ENCODE measurements at places on chromosomes 3 and 15.

DNA sequence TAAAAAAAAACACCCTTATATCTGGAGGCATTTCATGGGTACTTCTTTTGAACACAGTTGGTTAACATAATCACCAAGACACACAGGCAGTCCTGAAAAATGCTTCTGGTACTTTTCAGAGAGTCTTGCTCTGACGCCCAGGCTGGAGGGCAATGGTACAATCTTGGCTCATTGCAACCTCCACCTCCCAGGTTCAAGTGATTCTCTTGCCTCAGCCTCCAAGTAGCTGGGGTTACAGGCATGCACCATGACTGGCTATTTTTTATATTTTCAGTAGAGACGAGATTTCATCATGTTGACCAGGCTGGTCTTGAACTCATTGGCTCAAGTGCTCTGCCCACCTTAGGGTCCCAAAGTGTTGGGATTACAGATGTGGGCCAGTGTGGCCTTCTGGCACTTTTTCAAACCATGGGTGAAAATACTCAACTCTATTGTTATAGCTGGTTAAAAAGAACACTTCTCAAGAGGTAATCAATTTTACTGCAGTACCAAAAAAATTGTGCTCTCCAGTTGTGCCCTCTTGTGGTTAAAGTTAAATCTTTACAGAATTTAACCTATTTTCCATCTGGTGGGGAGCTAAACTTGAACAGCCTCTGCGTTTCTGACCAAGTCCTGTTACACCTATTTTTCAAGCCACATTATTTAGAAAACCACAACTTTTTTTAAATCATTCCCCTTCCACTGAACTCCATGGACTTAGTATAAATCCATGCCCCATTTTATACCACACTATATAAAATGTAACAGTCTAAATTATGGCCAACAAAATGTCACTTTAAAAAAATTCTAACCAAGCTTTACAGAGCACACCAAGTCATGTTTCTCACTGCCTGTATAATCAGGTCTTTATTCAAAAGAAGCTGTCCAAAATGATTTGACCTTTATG, 1.2 kb upstream of the SNAPC5 start:
- DNase-seq, result no peak

GRCh38 chr3:192332386-192333291, 394.7 kb downstream of the FGF12 start:
- DNase-seq, result no peak

DNA sequence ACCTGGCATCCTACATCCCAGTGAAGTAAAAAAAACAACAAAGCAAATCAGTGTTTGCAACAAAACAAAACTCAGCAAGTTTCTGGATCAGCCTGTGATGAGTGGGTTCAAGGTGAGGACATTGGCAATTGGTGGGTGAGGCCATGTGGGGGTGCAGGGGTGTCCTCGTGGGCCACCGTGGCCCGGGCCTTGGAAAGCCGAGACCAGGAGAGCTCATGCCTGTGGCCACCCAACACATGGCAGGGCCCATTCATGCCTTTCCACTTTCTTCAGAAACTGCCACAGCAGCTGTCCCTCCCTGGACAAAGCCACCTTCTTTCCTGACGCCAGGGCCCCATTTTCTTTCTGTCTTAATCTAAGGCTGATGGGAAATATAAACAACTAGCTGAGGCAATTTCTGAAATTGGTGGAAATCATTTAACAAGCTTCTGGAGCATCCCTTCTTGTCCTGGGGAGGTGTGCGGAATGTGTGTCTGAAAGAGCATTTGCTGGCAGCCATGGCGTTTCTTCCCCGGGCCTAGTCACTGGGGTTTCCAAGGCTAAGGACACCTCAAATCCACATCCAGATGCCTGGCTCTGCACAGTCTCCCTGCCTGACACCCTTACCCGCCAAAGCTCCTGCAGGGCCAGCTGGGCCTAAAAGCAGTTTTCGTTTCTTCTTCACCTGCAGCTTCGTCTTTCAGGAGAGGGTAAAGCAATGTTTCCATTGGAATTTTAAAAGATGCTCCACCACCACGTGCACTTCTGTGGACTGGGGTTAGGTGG, 34.1 kb upstream of the SFMBT1 start:
- no peak for DNase-seq

- DNase-seq, result no peak
Measured at GRCh38 chr3:85821130-85821756, 862.5 kb downstream of the CADM2 start.

DNA sequence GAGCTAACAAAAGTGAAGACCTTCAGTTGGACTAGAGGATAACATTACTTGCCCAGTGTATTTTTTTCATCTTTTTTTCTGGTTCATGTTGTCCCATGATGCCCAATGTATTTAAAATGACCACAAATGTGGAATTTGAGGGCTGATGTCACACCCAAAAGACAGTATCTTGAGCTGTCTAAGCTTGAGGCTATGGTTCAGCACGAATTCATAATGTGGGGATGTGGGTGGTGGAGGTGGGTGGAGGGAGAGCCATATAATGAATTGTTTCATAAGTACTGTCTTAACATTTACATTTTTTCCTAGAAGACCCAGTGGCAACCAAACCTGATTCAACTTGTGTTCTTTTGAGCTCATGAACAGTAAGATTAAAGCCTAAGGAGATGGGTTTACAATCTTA, 37.5 kb downstream of the CHAC1 start:
- DNase-seq, result no peak

- no peak for DNase-seq
Measured at GRCh38 chr3:37400945-37401344, 226.6 kb upstream of the LRRFIP2 start.

- no peak for DNase-seq
Measured at GRCh38 chr3:130825762-130826299, 68.1 kb upstream of the ATP2C1 start.

- DNase-seq, result no peak
Measured at GRCh38 chr3:64888165-64888564, 200.4 kb upstream of the ADAMTS9 start.

DNA sequence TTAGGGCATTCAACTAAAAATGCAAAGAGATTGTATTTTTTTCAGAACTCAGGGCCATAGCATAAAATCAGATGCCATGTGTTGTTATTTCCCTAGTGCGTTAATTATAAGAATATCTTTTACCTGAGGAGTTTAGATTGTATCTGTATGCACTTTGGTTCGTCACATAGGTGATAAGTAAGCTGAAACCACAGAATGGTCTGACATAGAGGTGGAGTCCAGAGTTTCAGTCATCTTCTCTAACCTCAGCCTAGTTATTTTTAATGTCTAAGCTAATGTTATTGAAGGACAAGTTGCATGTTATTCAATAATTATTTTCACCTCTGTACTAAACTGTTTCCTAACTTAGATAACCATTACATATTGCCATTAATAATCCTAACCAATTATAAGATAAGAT, 27.1 kb upstream of the CNTN4 start:
- DNase-seq, result no peak

GRCh38 chr3:106529738-106530137, 660.9 kb upstream of the CBLB start:
- DNase-seq, result no peak

DNA sequence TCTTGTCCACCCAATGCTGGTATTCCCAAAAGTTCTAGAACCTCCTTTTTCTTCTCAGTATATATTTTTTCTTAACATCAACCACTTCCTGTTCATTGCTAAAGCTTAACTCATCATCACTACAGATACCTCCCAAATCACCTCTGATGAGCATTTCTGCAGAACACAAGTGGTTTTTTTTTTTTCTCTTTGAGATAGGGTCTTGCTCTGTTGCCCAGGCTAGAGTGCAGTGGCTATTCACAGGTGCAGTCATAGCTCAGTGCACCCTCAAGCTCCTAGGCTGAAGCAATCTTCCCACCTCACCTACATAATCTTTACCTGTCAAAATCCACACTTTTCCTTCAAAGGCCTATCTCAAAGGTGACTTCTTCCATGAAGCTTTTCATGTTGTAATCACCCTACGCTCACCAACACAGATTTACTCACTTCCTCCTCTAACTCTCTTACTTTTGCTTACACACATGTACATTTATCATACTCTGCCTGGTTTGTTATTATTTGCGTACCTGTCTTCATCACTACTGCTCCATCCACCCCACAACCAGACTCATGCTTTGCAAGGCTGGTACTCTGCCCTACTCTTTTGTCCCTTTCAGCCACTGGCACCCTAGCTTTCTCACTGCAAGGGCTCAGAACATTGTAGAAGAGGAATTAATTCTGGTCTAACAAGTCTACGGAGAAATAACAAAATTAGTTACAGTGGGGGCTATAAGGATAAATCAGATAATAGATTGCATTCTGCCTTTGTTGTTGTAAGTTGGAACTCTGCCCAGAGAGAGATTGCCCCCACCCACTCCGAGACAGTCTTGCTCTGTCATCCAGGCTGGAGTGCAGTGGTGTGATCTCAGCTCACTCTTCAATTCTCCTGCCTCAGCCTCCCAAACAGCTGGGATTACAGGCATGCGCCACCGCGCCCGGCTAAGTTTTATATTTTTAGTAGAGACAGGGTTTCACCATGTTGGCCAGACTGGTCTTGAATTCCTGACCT, 27.5 kb downstream of the HERC1 start:
- no peak for DNase-seq

- DNase-seq, result no peak
Measured at GRCh38 chr3:107997671-107998070, 93.2 kb downstream of the CD47 start.

DNA sequence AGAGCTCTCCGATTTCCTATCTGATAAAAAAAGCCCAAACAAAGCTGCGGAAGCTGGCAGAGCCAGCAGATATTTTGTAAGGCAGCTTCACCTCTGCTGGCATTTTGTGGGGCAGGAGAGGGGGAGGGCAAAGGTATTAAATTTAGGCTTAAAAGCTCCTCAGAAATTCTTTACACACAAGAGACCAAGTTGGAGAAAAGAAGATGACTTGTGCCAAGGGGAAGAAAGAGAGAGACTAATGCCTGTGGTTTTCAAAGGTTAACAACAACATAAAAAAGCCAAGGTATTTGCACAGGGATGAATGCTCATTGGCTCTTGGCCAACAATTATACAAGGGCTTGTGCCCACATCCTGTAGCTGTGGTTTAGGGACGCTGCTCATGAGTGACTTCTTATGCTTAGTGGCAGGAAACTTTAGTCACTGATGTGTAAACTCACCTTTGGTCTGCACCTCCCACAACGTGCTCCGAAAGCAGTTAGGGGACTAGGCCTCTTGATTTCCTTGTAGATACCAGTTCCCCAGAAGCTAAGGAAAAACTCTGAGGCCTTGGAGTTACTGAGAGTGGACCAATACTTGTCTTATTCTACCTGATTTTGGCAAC, 152.9 kb downstream of the TPRG1 start:
- DNase-seq, result peak; percentile 87

GRCh38 chr15:68651916-68652525, 73.2 kb downstream of the CORO2B start:
- no peak for DNase-seq

- no peak for DNase-seq
Measured at GRCh38 chr3:8509961-8510360, 8.3 kb downstream of the LMCD1 start.

DNA sequence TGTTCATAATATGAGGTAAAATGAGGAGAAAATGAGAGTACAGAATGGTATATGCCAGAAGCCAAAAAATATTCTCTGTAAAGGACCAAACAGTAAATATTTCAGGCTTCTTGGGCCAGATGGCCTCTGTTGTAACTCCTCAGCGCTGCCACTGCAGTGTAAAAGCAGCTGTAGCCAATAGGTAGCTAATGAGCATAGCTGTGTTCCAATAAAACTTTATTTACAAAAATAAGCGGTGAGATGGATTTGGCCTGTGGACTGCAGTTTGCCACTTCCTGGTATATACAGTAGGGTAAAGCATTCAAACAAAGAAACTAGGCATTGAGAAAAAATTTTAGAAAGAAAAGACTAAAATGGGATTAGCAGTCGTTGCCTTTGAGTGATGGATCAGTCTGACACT, 51.5 kb downstream of the BFSP2 start:
- DNase-seq, result no peak

GRCh38 chr3:33256249-33256648, 21.0 kb upstream of the FBXL2 start:
- DNase-seq, result no peak

- no peak for DNase-seq
Measured at GRCh38 chr3:176041812-176042211, 1155.5 kb downstream of the TBL1XR1 start.

DNA sequence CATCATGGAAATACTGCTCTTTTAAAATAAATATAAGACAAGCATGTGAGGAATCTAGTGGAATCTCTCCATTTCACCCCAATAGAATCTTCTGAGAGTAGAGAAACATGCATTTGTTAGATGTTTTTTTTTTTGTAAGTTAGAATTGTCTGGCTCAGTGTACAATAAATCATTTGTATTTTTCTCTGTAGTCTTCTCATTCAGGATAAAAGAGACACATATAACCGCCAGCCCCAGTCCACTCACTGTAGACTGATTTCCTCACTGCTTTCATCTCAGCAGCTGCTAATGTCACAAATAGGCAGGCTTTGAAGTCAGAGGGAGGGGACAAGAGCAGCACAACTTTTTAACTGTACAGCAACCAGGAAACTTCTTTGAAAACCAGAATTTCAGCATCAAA, 140.2 kb upstream of the RBMS3 start:
- no peak for DNase-seq

DNA sequence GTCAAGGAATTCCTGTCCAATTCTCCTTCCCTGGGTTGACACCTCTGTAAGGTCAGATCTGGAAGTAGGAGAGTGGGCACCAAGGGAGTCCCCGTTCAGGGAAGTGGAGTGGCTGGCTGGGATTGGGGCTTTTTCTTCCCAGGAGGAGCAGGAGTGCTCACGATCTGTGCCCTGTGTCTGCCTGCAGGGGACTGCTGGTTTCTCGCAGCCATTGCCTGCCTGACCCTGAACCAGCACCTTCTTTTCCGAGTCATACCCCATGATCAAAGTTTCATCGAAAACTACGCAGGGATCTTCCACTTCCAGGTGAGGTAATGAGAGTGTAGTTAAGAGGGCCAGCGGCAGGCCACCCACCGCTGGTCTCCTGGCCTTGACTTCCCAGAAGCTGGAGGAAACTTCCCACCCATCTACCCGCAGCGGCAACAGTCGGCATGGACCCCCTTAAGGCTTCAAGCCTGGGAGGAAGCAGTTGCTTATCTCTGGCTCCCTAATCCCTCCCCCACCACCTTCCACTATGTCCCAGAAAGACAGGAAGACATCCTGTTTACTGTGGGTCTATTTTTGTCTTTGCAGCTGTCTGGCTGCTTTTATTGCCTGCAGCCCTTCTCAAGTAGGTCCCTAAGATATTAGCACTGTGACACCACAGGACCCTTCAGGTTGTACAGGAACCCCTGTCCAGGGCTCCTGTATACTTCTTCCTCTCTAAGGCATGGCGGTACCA, 26.8 kb downstream of the CAPN3 start:
- DNase-seq, result no peak

GRCh38 chr3:6753536-6753935, 107.4 kb upstream of the GRM7 start:
- DNase-seq, result no peak

GRCh38 chr3:119723022-119723421, 20.2 kb downstream of the CFAP91 start:
- no peak for DNase-seq

DNA sequence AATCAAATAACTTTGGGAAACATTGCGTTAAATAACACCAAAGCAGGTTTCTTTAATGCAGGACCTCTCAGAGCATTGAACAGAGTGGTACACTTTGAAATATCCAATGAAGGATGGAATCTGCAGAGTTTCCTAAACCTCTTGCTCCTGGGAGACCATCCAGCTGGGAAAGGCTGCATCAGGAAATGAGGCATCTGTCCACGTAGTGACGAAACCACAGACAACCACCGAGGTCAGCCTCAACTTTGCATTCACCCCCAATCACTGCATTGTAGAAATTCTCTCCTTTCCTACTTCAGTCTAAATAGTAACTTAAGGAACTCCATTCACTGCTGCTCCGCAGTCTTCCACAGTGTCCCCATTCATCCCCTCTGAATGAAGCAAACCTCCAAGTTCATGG, 41.5 kb upstream of the CDV3 start:
- no peak for DNase-seq
